ENCODE measurements at places on chromosomes 12 and 14. TPM values are rescaled to one million over a fixed set of nuclear protein-coding genes. Genes with fewer than 3 reads are reported as not detected.

The B4GALNT1 gene
- polyA plus RNA-seq: 0.79 TPM

The INSM2 gene
- polyA plus RNA-seq: not detected

- DNase-seq: no peak
Measured at GRCh38 chr12:45720069-45720468, 9.4 kb upstream of the ARID2 start.

The TOMM20L gene
- 1.7 TPM for polyA plus RNA-seq

The COL2A1 gene
- 43.5 TPM for polyA plus RNA-seq

- DNase-seq: no peak
Measured at GRCh38 chr12:85866986-85867776, 6.9 kb upstream of the NTS start.

GRCh38 chr12:50914872-50915484, 37.4 kb upstream of the HIGD1C start:
- DNase-seq: no peak

The PLCZ1 gene
- 0.23 TPM for polyA plus RNA-seq

- DNase-seq: no peak
Measured at GRCh38 chr12:79301181-79301580, 389.6 kb downstream of the PAWR start.

The SERPINA1 gene
- 106 TPM for polyA plus RNA-seq

DNA sequence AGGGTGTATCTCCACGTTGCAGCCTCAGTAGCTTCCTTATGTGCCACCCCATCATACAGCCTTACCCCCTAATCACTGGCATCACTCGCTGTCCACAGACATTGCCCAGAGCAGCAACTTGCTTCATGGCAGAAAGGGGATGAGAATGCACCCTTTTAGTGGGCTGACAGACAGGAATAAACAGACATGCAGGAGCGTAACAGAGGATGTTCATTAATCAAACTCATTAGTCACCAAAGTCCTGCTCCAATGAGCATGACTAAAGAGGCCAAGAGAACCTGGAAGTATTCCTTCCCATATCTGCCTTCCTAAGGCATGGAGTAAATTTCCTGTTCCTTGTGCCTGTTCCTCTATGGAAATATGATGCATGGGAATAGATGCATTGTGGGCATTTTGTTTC, 197.0 kb downstream of the PHLDA1 start:
- no peak for DNase-seq

The VPS29 gene
- polyA plus RNA-seq: 146 TPM

DNA sequence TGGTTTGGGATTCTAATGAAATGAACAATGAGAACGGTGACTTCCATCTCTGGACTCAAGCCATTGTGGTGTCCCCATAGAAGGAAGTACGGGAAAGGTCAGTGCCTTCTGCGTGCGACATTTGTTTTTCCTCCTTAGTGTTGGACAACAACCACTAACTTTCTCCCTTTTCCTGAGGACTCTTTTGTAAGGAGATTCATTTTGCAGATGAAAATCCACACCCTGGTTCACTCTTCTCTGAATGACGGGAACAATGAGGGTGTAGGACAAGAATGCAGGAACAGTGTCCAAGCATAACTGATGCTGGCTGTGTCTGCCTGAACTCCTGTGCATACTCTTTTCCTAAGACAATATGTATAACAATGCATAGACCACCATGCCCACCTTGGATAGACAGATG, 176.4 kb downstream of the STXBP6 start:
- no peak for DNase-seq

GRCh38 chr12:34605955-34606748, 583.9 kb downstream of the ALG10 start:
- no peak for DNase-seq

GRCh38 chr12:128418944-128419343, 152.0 kb downstream of the TMEM132C start:
- no peak for DNase-seq

The COX8C gene
- polyA plus RNA-seq: not detected

The IGF1 gene
- 9.1 TPM for polyA plus RNA-seq

The TMEM132C gene
- polyA plus RNA-seq: 2.7 TPM

GRCh38 chr12:8987163-8987562, 2.2 kb upstream of the KLRG1 start:
- DNase-seq: no peak

DNA sequence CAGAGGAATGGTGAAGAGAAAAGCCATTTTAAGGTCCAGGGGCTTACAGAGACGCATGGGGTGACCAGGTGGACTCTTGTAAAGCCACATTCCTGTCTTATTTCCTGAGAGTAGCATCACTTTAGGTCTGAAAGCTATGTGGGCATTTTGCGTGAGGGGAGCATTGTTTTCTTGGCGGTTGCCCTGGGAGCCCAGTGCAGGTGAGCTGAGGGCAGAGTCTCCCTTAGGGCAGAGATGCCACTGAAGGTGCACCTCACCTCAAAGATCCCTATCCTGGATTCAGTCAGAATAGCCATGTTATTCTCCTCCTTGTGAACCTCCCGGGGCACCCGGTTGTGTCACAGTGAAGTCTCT, 12.4 kb downstream of the GLRX5 start:
- DNase-seq: no peak
